Fibroblast of pulmonary artery (primary cell): ENCODE measurements at places on chromosomes 5 and 9.

GRCh38 chr5:89929834-89930233, 479.7 kb downstream of the CETN3 start:
- DNase-seq = peak; percentile 42

DNA sequence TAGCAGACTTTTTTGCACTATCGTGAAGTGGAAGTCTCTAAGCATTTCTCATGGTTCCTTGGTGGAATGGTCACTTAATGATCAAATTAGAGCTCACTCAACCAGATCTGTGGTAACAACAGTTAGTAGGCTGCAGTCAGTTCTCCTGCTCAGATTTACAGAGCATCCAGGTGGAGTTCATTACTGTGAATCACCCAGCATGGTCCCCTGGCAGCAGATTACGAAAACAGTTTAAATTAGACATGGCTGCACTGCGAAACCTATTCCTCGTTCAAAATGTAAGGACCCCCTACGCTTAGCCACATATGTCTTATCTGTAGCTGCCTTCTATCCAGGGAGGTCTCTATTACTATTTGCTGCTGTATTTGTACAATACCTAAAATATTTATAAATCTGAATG, 823.6 kb upstream of the ARRDC3 start:
- DNase-seq = no peak

- no peak for DNase-seq
These were observed 24.0 kb downstream of the FOXD1 start for GRCh38 chr5:73424556-73424977.

GRCh38 chr5:88724201-88724600, 158.8 kb downstream of the MEF2C start:
- peak; percentile 53 for DNase-seq

- DNase-seq = peak; percentile 48
These were observed 116.7 kb downstream of the DOCK2 start for GRCh38 chr5:169753795-169754194.

DNA sequence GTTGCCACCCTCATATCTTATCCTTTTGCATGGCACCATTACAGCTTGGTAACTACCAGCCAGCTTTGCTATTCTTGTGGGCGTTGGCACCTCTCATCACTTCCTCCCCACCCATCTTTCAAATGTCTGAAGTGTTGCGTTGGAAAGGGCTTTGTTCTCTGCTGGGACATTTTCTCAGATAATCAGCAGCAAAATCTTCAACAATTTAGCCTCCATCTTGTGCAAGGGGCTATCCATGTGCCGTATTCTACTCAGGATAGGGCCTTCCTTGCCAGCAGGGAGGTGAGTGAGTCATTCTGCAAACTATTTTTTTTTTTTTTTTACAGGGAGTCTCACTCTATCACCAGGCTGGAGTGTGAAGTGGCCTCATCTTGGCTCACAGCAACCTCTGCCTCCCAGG, 62.1 kb upstream of the NUDT12 start:
- DNase-seq = peak; percentile 59

DNA sequence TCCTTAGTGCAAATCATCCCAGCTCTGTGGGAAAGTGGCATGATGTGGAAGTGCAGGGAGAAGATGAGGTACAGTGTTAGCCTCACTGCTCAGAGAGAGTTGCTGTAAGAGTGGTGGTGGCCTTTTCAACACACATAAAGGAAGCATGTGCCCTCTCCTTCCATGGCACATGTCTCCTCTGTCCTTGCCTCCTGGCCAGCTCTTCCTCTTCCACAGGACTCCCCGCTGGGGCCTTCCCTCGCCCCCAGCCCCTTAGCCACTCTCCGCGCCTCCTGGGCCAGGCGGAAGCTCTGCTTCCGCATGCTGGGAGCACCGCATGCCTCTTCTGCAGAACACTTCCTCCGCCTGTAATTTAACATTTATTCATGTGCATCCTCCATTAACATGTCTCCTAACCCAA, 4.8 kb upstream of the KCNMB1 start:
- no peak for DNase-seq

- no peak for DNase-seq
These were observed 39.8 kb downstream of the WDR41 start for GRCh38 chr5:77452351-77452750.

GRCh38 chr5:180646963-180647305, 2.5 kb downstream of the FLT4 start:
- DNase-seq = no peak

DNA sequence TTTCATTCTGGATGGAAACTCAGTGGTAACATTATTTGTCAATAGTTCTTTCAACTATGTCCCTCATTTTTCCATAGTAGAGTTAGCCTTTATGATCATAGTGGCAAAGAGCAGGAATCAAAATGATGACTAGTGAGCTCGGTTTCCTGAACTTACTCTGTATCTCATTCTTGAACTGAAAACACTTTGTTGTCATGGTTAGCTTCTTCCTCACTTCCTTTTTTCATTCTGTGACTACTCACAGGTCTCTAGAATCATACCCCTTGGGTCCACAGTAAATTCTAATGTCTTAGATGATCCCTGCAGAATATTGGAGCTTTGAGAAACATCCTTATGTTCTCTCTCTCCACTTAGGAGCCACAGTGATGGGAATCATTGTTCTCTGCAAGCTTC, 29.4 kb upstream of the RECK start:
- no peak for DNase-seq

DNA sequence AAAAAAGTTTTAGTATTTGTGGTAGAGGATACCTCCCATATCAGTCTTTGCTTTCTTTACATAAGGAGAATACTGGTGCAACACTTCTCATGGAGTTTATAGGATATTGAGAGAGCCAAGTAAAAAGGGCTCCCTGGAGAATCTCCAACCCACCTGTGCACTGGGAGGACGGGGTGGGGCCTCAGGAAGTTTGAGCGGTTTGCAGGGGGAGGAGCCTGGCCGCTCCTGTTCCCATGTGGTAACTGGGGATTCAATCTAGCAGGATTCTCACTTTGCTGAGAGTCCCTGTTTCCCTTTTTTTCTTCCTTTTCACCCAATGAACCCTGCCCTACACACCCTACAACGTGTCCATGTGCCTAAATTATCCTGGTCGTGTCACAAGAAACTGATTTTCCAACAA, 82.8 kb downstream of the APTX start:
- DNase-seq = no peak

GRCh38 chr9:133955821-133956411, 36.2 kb downstream of the VAV2 start:
- DNase-seq = peak; percentile 49

- no peak for DNase-seq
These were observed 411.7 kb upstream of the SLC24A2 start for GRCh38 chr9:20200581-20200980.

- no peak for DNase-seq
These were observed 17.5 kb downstream of the LRRC70 start for GRCh38 chr5:62596096-62596495.

GRCh38 chr9:132169672-132170392, 8.0 kb downstream of the NTNG2 start:
- peak; percentile 65 for DNase-seq

- no peak for DNase-seq
These were observed 77.0 kb upstream of the SMARCA2 start for GRCh38 chr9:1938135-1938534.

GRCh38 chr5:16659536-16659935, 42.7 kb upstream of the RETREG1 start:
- DNase-seq = peak; percentile 13

DNA sequence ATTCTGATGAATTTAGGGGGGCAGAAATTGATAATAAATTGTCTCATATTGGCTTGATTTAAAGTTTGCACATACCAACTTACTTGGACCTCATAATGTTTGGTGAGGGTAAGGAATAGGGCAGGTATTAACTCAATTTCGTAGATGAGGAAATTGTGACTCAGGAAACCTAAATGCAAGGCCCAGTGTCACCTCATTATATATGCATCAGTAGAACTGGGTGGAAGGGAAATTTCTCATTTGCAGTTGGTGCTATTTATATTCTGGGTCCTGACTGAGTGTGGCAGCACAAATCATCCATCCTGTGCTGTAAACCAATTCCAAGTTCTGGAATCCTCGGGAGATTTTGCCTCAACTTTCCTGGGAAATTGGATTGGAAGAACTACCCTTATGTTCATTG, 103.0 kb downstream of the SPATA31D1 start:
- no peak for DNase-seq

DNA sequence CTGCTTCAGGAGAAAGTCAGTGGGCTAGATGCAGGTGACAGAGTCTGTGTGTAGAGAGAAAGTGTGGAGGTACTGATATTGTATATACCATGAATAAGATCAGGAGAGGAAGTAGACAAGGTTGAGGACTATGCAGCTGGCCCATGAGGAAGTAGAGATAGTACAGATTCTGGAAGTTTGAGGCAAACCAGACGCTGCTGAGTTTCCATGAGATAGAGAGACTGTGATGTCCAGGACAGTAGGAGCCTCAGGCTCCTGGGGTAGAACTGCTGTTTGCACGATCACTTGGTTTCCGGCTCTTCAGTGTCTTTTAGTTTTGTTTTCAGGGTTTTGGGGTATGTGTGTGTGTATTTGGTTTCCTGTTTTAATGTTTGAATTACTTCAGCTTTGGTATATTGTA, 13.6 kb downstream of the OTULINL start:
- DNase-seq = no peak

DNA sequence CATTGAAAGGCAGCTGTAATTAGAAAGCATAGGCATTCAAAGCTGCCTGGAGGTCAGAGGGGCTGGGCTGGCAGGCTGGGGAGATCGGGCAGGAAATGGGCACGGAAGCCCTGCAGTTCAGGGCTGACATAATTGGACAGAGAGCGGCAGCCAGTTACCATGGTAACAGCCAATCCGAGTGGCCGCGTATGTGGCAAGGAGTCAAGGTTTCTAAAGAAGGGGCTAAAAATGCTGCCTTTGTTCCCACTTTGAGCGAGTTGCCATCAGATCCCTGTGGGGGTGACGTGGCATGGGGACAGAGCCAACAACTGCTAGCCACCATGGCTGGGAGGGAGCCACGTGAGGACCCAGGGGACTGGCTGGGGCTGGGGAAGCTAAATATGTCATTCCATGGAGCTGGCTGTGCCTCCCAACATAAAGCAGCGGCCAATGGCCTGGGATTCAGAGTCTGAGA, 44.7 kb upstream of the NDFIP1 start:
- DNase-seq = peak; percentile 80

- no peak for DNase-seq
These were observed 6.1 kb upstream of the SLC44A1 start for GRCh38 chr9:105238302-105238701.

DNA sequence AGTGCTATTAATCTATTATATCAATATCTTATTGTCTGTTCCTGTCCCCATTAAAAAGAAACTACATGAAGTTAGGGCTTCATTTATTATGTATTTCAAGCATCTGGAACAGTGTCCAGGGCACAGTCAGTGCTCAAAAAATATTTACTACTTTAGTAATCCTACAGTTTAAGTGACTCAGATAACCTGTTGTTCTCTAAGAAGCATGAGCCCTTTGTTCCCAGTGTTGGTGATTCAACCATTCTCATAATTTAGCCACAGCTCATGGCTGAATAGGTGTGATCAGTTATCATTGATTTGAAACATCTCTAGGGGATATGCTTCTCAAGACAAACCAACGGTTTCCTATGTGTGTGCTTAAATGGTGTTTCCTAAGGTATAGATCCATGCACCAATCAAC, 292.7 kb downstream of the TMEM167A start:
- no peak for DNase-seq

- DNase-seq = peak; percentile 85
These were observed 72.4 kb upstream of the MPDZ start for GRCh38 chr9:13351778-13352386.

GRCh38 chr5:78701795-78702410, 53.3 kb upstream of the LHFPL2 start:
- DNase-seq = peak; percentile 54

- no peak for DNase-seq
These were observed 20.5 kb downstream of the ZNF131 start for GRCh38 chr5:43141211-43141610.

DNA sequence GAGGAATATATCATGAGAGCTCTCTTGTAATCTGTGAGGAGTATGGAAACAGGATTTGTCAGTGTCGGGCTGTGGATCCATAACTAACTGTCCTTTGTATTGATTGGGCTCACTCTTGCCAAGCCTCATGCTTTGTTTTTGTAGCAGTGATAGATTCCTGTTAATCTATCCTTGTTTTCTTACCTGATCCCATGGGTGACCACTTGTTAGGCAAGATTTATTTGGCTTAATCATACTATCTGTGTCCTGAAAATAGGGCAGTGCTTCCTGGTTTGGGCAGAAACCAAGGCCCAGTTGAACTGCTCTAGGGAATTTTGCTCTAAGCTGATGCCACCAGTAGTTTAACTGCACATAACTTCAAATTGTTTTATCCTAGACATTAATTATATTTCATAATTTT, 6.1 kb downstream of the NDFIP1 start:
- DNase-seq = no peak

DNA sequence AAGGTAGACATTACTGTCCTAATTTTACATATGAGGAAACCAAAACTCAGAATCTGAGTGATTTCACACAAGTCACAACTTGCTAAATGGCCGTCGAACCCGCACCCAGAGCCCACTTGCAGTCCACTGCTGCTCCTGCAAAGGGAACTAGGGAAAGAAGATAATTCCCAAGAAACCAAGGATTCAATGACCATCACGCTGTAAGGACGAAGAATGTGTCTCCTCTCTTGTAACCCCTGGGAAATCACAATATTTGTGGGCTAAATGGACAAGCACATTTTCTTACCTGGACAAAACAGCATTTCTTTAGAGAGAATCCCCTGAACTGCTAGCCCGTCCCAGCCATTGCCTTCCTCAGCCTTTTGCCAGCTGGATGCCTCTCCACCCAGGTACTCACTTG, 2.4 kb downstream of the RPS14 start:
- no peak for DNase-seq

GRCh38 chr5:88489364-88489763, 220.7 kb upstream of the TMEM161B start:
- DNase-seq = no peak

DNA sequence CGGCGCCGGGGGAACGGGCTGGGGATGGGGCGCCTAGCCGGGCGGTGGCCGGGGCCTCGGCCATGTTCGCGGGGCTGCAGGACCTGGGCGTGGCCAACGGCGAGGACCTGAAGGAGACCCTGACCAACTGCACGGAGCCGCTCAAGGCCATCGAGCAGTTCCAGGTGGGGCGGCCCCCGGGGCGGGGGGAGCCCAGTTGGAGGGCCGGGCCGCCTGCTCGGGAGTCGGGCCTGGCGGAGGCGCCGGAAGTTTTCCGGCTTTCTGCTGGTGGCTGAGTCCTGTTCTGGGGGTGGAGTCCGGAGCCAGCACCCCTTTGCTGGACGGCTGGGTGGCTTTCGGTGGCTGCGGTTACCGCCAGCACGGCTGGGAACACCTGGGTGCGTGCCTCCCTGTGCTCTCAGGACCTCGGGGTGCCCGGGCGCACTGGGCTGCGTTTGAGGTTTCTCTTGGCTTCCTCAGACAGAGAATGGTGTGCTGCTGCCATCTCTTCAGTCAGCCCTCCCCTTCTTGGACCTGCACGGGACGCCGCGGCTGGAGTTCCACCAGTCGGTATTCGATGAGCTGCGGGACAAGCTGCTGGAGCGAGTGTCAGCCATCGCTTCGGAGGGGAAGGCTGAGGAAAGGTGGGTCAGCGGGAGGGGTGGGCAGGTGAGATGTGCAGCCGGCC, 454 bp downstream of the NELFB start:
- peak; percentile 35 for DNase-seq

GRCh38 chr9:8613346-8613825, 813.8 kb upstream of the DMAC1 start:
- DNase-seq = no peak

GRCh38 chr5:125536095-125536494, 789.7 kb upstream of the ZNF608 start:
- no peak for DNase-seq
